Stimulated activated CD4-positive, alpha-beta T cell treated with anti-CD3 and anti-CD28 coated beads, Interleukin-1b, Interleukin-23, amount 100 ng/mL, for 1 hour (primary cell): ENCODE measurements at places on chromosomes 11 and 22.

- no peak for DNase-seq
These were observed 6.2 kb downstream of the YDJC start for GRCh38 chr22:21623648-21623970.

DNA sequence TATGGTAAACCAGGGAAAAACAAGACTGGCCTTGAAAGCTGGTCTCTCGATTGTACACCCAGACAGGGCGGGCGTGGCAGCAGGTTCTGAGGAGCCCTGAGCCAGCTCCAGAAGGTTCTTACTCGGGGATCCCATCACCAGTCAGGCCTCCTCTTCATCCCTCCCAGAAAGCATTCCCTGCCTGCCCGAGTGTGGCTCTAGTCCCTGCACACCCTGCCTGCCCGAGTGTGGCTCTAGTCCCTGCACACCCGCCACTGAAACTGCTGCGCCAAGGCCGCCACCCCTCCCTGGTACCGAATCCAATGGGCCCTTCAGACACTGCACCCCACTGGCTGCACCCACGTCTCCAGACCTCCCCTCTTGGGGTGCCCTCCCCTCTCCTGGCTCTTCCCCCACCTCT, 30.1 kb downstream of the KIAA0930 start:
- DNase-seq: no peak

DNA sequence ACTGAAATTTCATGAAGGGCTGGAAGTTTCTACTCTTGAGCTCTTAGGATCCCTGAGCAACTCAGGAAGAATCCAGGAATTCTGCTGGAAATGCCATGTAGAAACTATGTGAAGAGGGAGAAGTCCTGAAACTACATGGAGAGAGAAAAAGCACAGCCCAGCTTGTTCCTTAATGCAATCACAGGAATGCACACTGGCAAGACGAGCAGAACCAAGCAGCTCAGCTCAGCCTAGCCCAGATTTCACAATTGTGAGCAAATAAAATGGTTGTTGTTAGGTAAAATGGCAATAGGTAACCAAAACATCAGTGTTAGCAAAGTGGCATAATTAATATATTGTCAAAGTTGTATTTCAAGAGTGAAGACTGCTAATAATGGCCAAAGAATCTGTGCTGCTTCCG, 28.1 kb downstream of the ZNF214 start:
- no peak for DNase-seq

GRCh38 chr11:29481738-29482137, 535.1 kb downstream of the KCNA4 start:
- no peak for DNase-seq

DNA sequence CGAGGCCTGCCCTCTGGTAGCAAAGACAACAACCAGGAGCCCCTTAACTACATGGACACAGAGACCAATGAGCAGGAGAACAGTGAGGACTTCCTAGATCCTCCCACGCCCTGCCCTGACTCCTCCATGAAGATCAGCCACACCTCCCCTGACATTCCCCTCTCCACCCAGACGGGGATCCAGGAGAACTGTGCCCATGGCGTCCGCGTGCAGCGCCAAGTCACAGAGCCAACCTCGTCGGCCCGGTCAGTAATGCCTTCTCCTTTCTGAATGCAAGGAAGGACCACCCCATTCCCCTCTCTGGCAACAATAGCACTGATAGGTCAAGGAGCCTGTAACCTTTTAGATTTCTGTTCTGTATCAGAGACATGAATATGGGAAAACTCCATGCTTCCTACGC, 51.4 kb downstream of the SYT9 start:
- no peak for DNase-seq

GRCh38 chr22:50599816-50600455, 657 bp upstream of the MAPK8IP2 start:
- no peak for DNase-seq
